ENCODE measurements at places on chromosomes 1 and 21. TPM values are rescaled to one million over a fixed set of nuclear protein-coding genes. Genes with fewer than 3 reads are reported as not detected.
A peak's percentile ranks its signal among the peaks of the same experiment; 100 is the strongest.

Gene DISC1
- 2.4 TPM for total RNA-seq

Gene OR2T11
- not detected for total RNA-seq

Gene GBP1
- 50.0 TPM for total RNA-seq

GRCh38 chr1:19814681-19815503 is at the start of gene RNF186:
Gene RNF186 (minus strand): TSS chr1:19815283. CDS start chr1:19815101, 182 bp downstream.
- peak; percentile 83 for DNase-seq

DNA sequence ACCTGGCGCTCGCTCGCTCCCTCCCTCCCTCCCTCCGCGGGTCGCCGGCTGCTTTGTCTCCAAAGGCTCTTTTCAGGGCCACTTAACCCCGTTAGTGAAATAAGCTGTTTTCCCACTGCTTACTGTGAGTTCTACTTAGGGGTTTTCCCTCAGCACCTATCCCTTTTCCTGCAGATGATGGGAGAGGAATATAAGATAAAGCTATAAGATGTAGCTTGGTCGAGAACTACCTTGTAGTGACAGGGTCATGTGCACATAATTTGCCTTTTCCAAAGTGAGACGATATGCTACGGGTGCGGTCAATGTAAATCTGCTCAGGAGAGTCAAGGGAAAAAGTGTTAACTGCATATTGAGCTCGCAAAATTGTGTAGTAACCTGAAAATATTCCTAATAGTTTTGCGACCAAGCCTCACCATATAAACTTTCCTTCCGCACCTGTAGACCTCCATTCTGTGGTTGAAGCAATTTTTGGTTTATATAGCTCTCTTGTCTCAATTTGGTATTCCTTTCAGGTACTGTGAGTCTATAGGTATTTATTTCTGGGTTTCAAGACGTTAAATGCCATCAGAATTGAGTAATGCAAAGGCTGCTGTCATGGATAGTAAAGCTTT is 55.8 kb upstream of the BOLA1 start:
- no peak for DNase-seq

Gene SERTAD4
- 4.0 TPM for total RNA-seq

DNA sequence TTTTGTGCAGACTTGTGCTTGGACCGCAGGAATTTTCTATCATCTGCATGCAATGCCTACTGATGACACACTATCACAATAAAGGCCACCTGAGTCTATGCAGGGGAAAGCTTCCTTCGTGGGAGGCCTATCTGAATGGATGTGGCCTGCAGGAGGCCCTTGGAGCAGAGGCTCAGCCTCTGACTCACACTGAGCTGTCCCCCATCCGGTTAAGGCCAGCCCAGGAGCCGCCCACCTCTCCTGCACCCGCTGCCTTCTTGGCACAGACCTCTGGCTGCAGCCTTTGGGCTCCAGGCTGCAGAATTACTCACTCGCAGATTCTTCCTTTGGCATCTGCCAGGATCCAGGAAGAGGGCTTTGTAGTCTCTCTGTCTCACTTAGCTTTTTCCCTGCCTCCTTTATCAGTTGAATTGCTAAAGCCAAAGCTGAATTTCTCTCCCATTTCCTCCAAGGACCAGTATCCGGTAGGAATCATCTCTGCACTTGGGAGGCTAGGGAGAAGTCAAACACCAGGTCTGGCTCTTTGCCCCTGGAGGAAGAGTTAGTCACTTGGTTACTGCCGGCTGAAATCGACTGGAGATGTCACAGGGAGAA is 65.1 kb upstream of the JUN start:
- DNase-seq: peak; percentile 97

Gene CLCA4
- total RNA-seq: not detected

DNA sequence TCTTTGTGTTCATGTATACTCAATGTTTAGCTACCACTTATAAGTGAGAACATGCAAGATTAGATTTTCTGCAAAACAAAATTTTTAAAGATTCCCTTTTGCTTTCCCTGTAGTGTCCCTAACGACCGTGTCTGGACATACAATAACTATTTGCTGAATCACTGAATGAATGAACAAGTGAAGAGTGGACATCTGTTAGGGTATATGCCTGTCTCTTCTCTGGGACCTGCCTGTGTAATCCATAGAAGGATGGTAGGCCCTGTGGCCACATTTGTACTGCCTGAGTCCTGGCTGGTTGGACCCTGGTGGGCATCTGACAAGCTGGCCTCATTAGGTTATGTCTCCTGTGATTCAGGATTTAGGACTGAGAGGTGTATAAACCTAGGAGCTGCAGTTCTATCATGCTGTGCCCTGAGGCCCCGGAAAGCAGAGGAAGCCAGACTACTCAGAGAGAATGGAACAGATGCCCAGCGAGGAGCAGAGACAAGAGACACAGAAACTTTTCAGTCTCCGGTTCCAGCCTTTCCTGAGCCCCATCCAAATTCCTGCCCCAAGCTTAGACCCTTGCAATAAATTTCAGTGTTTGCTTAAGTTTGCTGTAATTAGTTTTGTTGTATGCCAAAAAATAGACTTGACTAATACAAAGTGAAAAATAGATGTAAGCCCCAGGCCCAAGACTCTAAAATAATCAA is 7.5 kb upstream of the NCF2 start:
- no peak for DNase-seq

Gene CAPZA1
- total RNA-seq: 236 TPM

DNA sequence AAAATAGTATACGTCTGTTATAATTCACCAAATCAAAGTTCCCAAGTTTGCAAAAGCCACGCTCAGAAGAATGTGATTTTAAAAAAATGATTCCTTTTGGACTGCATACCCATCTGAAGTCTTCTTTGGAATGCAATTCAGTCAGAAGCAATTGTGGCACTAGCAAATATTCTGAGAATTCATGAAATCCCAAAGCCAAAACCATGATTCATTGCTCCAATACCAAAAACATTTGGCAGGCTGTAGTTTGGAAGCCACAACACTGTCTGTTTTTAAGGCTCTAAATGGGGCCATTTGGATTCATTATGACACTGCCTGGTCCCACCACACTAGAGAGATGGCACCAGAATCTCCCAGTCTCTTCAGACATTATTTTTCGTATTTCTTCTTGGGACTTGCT is 21.8 kb upstream of the LRRC53 start:
- no peak for DNase-seq

DNA sequence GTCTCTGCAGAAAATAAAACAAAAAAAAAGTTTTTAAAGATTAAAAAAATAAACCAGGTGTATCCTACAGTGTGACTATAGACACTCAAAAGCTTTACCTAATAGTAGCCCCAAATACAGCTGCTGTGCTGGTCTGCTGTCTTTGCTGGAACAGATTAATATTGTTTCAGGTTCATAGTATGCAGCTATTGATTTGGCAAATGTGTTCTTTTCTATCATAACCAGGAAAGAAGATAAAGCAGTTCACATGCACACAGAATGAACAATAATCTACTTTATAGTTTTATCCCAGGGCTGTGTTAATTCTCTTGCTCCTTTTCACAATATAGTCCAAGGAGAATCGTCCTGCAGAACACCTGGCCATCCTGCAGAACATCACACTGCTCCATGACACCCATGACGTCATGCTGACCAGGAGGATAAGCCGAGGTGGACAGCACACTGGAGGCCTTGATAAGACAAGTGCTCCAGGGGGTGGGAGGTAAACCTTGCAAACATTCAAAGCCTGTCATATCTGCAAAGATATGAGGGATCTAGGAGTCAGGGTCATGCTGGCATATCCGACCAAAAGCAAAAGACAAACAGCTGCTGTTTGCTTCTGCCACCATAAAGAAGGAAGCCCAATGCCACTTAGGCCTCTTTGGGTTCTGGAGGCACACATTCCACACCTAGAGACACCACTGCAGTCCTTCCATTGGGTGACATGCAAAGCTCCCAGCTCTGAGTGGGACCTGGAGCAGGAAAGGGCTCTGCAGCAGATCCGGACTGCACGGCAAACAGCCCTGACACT is 86.1 kb upstream of the SLC2A1 start:
- DNase-seq: no peak

GRCh38 chr1:26090893-26091292 is 20.7 kb upstream of the PDIK1L start:
- DNase-seq: no peak

DNA sequence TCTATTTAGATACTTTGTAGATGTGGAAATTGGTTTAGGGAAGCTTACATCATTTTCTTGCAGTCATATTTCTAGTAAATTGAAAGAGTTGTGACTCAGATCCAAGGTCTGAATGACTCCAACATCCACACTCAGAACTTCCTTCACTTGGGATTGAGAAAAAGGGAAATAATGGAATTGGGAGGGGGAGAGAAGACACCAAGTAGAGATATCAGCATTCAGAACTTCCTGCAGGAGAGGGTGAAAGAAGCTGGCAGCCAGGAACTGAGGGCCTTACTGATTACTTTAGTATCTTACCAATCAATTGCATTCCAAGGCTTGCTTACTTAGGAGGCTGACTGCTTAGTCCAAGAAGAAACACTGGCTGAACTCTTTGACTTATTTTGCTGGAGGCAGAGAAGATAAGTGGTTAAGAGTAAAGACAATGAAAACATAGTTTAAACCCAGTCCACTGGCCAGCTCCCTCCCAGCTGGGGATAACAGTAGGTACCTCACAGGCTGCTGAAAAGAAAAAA is 21.7 kb downstream of the APP start:
- peak; percentile 49 for DNase-seq

DNA sequence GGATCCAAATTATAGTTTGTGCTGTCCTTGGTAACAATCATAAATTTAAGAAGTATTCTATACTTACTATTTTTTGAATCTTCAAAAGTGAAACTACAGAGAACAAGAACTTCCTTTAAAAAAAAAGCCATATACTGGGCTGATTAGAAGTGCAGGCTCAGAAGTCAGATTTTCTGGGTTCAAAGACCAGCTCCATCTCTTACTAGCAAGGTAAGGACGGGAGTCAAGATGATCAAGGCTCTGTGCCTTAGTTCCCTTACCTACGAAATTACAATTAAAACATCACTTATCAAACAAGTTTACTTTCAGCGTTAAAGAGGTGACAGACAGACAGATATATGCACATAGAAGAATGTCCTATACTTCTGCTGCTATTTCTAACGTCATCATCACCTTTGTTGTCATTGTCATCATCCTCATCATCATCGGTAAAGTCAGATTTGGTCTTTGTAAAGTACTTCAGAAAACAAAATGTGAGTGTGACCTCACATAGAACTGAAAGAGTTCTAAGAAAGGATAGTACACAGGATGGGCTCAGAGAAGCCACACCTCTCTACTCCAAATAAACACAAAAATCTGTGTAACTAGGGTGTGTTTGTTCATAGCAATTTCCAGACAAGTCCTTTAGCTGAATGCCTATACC is 178.7 kb downstream of the VAV3 start:
- DNase-seq: no peak

Gene TNFAIP8L2
- not detected for total RNA-seq

DNA sequence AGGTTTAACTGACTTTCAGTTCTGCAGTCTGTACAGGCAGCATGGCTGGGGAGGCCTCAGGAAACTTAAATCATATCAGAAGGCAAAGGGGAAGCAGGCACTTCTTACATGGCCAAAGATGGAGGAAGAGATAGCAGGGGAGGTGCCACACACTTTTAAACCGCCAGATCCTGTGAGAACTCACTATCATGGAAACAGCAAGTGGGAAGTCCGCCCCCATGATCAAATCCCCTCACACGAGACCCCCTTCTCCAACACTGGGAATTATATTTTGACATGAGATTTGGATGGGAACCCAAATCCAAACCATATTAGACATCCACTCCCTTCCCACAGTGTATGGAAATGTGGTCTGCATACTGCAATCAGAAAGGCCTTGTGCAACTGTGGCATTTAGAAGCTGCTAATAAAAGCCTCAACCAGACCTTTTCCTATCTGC is 148.2 kb downstream of the FCRL5 start:
- no peak for DNase-seq

Gene C1QTNF12
- not detected for total RNA-seq

- no peak for DNase-seq
Measured at GRCh38 chr1:49086327-49086726, 309.6 kb upstream of the BEND5 start.

Gene FAM229A
- total RNA-seq: 1.9 TPM

Gene WNT9A
- 0.89 TPM for total RNA-seq

- DNase-seq: peak; percentile 88
Measured at GRCh38 chr1:159882527-159882862, 17.5 kb downstream of the CFAP45 start.

GRCh38 chr1:21933397-21934248 is 3.5 kb downstream of the HSPG2 start:
- peak; percentile 63 for DNase-seq

- DNase-seq: peak; percentile 59
Measured at GRCh38 chr1:90201467-90202358, 206.8 kb downstream of the ZNF326 start.

- no peak for DNase-seq
Measured at GRCh38 chr1:86460998-86461397, 7.7 kb upstream of the CLCA1 start.
